SK-N-MC (cell line): ENCODE measurements at places on chromosomes 6 and 20.

GRCh38 chr6:130412556-130413290, 46.9 kb downstream of the TMEM200A start:
- DNase-seq, result no peak

DNA sequence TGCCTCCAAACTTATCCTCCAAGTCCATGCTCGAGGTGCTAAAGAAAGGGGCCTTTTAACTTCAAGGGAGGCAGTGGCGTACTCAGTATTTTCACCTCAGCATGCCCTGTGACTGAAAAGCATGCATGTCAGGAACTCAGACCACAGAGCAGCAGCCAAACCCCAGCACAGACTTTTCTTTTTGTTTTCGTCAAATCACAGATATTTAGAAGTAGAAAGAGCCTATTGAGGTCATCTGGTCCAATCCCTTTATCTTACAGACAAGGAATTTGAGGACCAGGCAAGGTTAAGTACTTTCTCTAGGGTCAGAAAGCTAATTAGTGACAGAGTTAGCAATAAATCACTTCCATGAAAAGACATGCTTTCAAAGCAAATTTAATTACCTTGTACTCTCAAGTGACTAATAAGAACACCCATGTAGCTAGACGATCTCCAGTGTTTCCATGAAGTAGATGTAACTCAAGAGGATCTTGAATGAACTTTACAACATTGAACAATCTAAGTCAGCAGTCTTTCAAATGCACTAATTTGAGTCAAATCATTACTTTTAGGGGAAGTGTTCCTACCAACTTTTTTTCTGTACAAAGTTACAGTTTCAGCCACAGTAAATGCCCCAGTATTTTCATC, 35.9 kb downstream of the MOXD1 start:
- no peak for DNase-seq

DNA sequence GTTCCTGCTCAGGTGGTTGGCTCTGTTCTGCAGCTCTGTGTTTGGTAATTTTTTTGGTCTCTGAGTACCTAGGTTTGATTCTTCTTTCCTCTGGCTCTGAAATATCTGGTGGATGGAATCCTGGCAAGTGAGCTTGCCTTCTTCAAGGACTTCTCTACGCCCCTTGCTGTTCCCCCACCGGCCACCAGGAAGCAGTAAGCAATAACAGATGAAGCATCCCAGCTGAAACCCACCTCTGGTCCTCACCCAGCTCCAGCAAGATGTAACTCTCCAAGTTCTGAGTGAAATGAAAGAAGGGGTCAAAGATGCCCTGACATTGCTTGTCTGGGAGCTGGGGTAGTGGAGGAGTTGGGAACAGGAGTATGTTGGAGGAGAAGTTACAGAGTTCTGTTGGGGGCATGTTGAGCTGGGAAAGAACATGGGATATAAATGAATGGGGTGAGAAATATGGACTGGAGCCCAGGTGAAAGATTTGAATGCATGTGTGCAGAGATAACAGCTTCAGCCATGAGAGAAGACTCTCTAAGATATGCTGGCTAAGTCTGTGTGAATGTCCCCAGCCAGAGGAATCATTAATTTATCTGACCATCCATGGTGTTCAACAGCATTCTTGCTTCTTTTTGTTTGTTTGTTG, 51.3 kb upstream of the GLP1R start:
- DNase-seq, result peak; percentile 2

GRCh38 chr6:155832596-155832995, 377.0 kb upstream of the NOX3 start:
- no peak for DNase-seq

- DNase-seq, result no peak
These were observed 30.2 kb downstream of the ZHX3 start for GRCh38 chr20:41287327-41287726.

GRCh38 chr20:62984666-62985443, 21.9 kb downstream of the BHLHE23 start:
- DNase-seq, result no peak

DNA sequence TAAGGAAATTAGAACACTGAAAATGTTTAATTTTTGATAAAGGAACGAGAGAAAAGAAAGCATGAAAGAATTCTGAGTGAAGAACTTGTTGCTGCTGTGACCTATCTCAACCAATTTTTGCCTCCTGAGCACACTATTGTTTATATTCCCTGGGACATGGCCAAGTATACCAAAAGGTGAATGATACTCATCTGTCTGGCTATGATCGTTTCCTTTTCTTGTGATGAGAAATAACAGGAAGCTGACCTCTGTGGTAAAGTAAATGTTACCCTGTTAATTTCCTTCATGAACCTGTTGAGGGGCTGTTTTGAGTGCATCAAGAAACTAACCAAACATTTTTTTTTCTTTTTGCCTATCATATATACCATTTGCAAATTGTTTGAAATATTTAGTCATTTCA, 69.1 kb downstream of the FIG4 start:
- DNase-seq, result no peak

DNA sequence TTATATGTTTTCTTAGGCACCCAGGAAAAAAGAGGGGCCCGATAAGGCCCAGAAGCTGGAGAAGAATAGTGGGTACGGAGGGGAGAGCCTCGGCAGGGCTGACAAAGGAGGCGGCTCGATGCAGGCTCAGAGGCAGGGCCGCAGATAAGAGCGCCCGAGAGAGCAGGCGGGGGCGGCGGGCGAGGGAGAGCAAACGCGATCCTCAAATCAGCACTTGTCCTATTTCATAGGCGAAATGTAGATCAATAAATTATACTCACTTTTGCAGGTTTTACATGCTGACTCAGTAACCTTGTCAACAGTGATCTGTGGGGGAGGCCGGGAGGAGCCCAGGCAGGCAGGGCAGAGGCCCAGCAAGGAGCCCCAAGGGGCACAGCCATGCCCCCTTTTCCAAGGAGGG, 42.6 kb downstream of the GRM4 start:
- no peak for DNase-seq

- DNase-seq, result peak; percentile 64
These were observed 49.7 kb upstream of the IL20RA start for GRCh38 chr6:137094411-137095008.

GRCh38 chr6:168525926-168526630, 85.1 kb downstream of the SMOC2 start:
- DNase-seq, result no peak

DNA sequence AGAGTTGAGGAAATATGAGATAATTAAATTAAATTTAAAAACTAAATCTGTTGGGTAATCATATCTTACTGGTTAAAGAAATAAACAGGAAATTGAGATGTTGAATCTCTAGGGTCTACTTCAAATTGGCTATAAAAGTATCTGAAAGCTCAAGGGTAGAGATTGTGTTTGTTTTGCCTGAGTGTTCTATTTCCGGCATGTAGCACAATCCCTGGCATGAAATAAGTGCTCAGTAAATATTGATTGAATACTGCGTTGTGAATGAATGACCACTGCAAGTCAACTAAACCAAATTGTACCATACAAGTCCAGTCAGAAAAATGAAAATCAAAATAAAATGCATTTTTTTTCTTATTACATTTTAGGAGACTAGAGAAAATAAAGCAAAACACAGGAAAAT, 709.8 kb downstream of the EPM2A start:
- DNase-seq, result peak; percentile 40

- no peak for DNase-seq
These were observed 268.8 kb upstream of the SULF2 start for GRCh38 chr20:48054051-48054450.

- no peak for DNase-seq
These were observed 120.6 kb upstream of the TMEM181 start for GRCh38 chr6:158439255-158439654.

DNA sequence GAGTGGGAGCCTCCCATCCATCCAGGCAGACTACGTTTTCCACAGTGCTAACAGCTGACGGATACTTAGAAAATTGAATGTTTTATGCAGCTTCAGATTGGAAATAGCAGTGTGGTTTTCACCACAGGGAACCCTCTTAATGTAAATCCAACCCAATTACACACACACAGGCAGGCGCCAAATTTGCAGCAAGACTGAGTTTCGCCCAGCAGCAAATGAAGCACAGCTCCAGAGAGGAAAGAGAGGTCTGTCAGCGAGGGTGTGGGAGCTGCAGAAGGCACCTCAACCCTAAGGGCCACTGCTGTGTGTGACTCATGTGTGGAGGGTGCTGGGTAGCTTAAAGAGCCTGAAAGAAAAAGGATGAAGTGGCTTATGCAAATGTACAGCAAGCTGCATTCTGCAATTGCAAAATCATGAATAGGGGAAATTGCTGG, 365.7 kb downstream of the MAFB start:
- DNase-seq, result peak; percentile 97

DNA sequence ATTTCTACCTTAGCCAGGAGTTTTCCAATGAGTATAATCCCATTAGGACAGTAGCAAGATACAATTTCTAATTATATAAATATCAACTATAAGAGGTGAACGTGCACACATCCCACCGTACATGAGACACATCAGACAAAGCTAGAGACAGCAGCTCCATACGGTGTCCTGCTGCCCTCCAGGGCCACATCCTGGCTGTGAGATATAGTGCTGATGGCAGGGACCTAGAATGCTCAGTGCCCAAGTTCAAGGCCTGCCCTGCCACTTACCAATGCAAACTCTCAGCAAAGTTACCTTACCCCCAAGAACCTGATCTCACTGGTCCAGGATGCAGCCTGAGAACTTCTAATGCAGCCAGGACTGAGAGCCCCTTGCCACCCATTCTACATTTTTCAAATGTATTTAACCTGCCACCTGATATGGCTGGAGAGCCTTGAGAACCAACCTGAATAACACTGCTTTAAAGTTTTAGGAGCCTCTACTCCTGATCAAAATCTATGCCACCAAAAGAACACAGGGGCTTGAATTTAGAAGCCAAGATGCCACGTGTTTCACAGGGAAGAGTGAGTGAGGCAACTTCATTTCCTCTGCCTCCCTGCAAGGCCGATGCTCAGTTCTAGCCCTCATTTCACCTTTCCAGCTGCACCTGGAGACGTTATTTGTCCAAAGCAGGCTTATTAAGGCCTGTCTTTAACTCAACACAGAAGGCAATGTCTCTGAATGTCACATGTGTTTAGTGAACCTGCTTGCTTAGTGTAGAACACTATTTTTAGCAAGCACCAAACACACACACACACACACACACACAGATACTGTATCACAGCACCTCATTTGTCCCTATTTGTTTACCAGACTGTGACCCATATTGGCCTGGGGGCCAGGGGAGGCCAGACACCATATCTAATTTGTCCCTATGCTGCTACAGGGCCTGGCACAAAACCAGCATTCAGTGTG, 6.1 kb downstream of the NFATC2 start:
- no peak for DNase-seq

DNA sequence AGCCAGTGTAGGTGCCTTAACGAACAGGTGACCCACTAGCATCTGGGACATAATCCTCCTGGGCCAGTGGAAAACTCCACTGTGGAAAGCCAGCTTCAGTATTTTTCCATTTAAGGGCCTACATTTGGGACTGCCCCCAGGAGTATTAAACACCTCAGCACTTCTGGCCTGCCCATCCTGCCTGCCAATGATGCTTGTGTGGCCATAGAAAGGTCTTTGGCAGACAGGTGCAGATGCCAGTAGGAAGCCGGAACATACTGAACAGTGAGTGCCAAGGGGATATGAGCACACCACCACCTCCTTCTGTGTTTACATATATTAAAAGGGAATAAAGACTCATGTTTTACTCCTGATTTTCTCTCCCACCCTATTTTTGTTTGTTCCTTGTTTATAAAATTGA, 19.9 kb downstream of the MCM8 start:
- DNase-seq, result no peak

GRCh38 chr6:17650656-17651309, 50.7 kb downstream of the FAM8A1 start:
- DNase-seq, result no peak

GRCh38 chr6:143135325-143135724, 74.6 kb downstream of the AIG1 start:
- no peak for DNase-seq

GRCh38 chr6:157406661-157407060, 25.7 kb downstream of the ZDHHC14 start:
- DNase-seq, result no peak

GRCh38 chr20:45583502-45583901, 4.4 kb upstream of the WFDC8 start:
- DNase-seq, result no peak

GRCh38 chr6:139713900-139714506, 339.6 kb upstream of the CITED2 start:
- DNase-seq, result no peak

DNA sequence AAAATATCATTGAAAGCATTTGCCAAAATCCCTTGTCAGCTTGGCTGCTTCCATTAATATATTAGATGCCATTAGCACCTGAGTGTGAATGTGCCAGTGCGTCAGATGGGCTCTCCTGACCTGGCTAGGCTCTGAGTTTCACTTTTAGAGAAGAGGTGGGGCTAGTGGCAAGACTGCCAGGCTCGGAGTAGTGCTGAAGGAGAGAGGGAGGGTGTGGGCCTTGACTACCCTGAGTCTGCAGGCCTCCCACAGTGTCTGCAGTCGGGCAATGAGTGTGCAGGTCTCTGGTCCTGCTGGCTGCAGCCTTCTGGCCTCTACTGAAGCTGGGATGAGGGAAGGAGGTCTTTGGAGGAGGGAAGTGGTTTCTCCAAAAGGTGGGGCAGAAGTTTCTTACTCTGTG, 34.6 kb upstream of the PNPLA1 start:
- DNase-seq, result no peak

GRCh38 chr20:31845300-31845863, at the start of gene FOXS1:
FOXS1 (minus strand) TSS chr20:31845604; CDS start chr20:31845542, 62 bp downstream.
- DNase-seq, result no peak

GRCh38 chr6:168956141-168956838, 297.4 kb downstream of the THBS2 start:
- DNase-seq, result no peak

- DNase-seq, result no peak
These were observed 5.6 kb upstream of the RBCK1 start for GRCh38 chr20:402496-402885.

DNA sequence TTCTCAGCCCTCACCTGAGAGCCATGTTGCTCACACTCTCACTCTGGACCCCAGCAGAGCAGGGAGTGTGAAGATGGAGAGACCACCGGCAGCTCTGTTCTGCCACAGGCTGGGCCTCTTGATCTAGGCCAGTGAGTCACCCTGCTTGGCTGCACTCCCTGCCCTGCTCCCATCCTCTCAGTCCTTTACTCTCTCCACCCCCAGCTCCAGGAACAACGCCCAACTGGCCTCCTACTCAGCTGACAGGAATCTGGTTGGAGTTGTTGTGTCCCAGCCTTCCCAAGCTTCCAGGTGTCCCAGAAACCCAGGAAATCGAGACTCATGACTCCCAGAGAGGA, at the start of gene PSORS1C1:
TSS of gene PSORS1C1 (plus strand) at position 260 of the 338 bp plus-strand sequence. CDS start 14,833 bp downstream, outside the sequence.
- DNase-seq, result no peak

GRCh38 chr20:20078041-20078440, 25.7 kb downstream of the CFAP61 start:
- no peak for DNase-seq
